ENCODE measurements at places on chromosomes 13 and 19.

DNA sequence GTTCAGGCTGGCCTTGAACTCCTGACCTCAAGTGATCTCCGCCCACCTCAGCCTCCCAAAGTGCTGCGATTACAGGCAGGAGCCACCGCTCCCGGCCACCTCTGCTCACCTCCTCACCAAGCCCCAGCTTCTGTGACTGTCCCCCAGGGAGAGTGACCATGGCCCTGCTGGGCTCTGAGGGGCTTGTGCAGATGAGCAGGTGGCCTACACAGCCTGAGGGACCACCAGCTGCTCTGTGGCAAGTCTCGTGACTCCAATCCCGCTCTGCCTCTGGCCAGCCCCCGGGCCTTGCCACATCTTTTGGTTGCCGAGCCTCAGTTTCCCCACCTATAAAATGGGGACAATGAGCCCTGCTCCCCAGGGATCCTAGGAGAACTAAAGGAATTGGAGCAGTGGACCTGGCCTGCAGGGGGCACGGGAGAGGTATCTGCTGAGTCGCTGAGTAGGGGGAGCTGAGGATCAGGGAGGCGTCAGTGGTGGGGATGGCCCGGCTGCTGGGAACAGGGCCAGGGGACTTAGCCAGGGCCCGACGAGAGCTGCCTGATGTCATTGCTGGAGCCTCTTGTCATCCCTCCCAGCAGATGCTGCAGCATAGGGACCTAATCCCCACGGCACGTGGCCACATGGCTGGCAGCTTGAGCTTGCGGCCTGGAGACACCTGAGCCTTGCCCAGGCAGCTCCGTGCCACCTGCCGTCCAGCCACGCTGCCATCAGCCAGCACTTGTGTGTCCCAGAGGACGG, 74.7 kb downstream of the GADD45B start:
- no peak for DNase-seq

GRCh38 chr13:26202365-26202972, 19.6 kb downstream of the RNF6 start:
- DNase-seq = no peak

- DNase-seq = peak; percentile 38
Measured at GRCh38 chr19:31054430-31054829, 294.8 kb downstream of the TSHZ3 start.

DNA sequence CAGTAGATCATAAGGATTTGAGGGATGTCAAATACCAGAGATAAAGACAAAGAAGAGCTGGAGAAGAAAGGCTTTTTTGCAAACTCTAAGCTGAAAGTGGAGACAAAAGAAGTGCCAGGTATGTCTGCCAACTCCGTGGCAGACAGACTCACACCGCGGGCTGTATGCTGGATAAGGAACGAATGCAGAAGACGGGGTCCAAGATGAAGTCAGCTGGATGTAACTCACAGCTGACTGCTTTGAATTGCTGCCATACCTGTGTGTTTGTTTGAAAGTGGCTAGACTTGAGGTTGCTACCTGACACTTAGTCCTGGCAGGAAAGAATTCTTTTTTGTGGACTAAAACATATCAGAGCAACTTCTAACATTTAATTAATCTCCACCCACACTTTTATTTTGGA, 398.8 kb downstream of the DLEU7 start:
- no peak for DNase-seq

DNA sequence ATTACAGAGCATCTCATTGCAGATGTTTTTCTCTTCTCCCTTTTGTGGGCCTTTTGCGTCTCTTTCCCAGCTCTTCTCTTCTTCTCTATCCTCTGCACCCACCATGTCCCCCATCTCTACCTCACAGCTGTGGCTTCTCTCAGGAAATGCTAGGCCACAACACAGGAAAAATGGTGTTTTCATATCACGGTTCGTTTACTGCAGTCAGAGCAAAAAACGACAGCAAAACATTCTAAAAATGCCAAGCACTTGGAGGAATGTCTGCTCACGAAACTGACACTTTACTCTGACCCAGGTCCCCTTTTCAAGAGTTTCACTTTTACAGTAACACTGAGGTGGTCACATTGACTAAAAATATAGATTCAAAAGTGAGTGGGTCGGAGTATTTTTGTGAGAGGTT, 152.2 kb downstream of the DCT start:
- DNase-seq = no peak

DNA sequence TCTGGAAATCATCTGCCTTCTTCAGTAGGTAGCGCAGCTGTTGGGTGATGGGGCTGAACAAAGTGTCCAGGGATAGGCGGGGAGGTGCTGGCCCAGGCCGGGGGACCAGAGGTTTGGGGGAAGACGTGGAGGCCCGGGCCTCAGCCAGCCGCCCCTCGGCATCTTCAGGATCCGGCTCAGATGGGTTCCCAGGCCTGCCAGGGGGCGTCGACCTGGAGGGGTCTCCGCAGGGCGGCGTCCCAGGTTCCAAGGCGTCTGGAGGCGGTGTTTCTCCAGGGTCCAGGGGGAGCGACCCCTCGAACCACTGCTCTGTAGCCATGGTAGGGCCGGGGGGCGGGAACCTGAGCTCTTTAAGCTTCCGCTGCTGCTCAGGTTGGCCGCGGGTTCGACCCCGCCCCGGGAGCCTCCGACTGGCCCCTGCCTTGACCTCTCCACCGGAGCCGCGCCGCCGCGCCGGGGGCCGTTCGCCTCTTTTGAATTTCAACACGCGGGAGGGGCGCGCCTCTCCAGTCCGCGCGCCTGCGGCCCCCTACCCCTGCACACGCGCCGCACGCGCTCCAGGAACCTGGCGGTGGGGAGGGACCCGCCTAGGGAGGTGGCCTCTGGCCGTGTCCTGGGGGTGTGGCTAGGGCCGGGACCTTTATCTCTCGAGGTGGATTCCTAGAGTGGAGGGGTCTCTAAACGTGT, at the start of gene C19orf67:
Gene C19orf67 (minus strand): TSS at position 475 of the 687 bp plus-strand sequence. CDS start 156 bp downstream, at position 319.
- DNase-seq = no peak

DNA sequence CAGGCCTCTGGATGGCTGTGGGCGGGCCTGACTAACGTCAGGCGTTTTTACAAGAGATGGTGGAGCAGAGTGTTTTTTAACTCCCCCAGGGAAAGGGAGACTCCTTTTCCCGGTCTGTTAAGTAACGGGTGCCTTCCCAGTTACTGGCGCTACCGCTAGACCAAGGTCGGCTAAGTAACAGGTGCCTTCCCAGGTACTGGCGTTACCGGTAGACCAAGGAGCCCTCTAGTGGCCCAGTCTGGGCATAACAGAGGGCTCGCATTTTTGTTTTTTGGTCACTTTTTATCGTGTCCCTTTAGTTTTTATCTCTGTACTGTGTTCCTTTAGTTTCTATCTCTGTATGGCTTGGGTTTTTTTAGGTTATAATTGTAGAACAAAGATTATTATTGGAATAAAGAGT, 10.0 kb downstream of the ZNF383 start:
- DNase-seq = peak; percentile 33

DNA sequence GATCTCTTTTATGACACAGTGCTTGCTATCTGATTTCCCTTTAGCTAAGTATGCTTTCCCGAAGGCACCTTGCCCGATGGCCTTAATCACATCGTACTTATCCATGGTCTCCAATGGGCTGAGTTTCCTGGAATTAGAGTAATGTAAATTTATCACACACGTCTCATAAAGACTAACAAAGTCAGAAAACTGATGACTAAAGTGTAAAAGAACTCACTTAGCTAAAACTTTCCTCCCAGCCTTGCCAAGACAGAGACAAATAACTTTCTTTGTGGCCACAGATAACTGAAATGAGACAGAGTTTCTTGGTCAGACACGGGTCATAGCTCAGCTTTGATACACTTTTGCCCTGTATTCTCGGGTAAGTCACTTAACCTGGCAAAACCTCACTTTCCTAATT, 1.5 kb downstream of the NEK5 start:
- DNase-seq = no peak

GRCh38 chr13:76329004-76329403, 557.2 kb downstream of the KCTD12 start:
- no peak for DNase-seq

GRCh38 chr13:39874331-39875053, 219.0 kb downstream of the COG6 start:
- no peak for DNase-seq

- no peak for DNase-seq
Measured at GRCh38 chr13:23146811-23147625, 33.8 kb upstream of the SGCG start.

DNA sequence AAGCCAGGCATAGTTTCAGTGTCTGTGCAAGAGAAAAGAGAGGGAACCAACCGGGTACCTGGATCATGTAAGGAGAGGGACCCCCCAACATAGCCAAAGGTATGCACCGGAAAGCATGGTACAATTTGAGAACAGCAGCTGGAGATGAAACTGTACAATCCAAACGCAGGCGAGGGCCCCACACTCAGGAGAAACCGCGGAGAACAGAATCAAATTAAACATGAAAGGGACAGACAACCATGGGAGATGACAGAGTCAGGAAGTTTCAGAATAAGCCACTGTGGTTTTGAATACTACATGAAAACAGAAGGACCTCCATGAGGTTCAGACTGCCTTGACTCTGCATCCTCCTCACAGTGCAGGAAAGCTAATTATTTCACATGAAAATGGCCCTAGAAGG, 62.9 kb upstream of the SPATA13 start:
- DNase-seq = peak; percentile 35

- no peak for DNase-seq
Measured at GRCh38 chr19:3632739-3633558, 6.4 kb upstream of the CACTIN start.

GRCh38 chr13:111341886-111342285, 21.4 kb downstream of the TEX29 start:
- no peak for DNase-seq

- DNase-seq = no peak
Measured at GRCh38 chr13:102333320-102334198, 68.3 kb downstream of the FGF14 start.
